Diencephalon (tissue), 1 donor: ENCODE measurements at places on chromosomes 7 and 10. TPM values are rescaled to one million over a fixed set of nuclear protein-coding genes. Genes with fewer than 3 reads are reported as not detected.

GIMAP8 gene
- 2.8 TPM for total RNA-seq

PPP1R3C gene
- 47.3 TPM for total RNA-seq

PBLD gene
- 10.1 TPM for total RNA-seq

ABCC2 gene
- total RNA-seq, result 1.6 TPM

ITGB8 gene
- total RNA-seq, result 107 TPM

PHYH gene
- 23.3 TPM for total RNA-seq

SNX8 gene
- total RNA-seq, result 8.3 TPM

CPVL gene
- 14.1 TPM for total RNA-seq

TBX20 gene
- total RNA-seq, result not detected

PRLHR gene
- 1.2 TPM for total RNA-seq

ZNF92 gene
- total RNA-seq, result 36.9 TPM

CUZD1 gene
- total RNA-seq, result 0.69 TPM

CALHM1 gene
- total RNA-seq, result 0.23 TPM

FRAT1 gene
- total RNA-seq, result 6.0 TPM

OR2A12 gene
- total RNA-seq, result not detected

TRIM50 gene
- not detected for total RNA-seq

ACBD7 gene
- total RNA-seq, result 54.2 TPM

FAM25A gene
- total RNA-seq, result not detected

PDK4 gene
- total RNA-seq, result 8.3 TPM

ALOX5 gene
- total RNA-seq, result 3.2 TPM

HNRNPH3 gene
- total RNA-seq, result 59.7 TPM

FXYD4 gene
- not detected for total RNA-seq

SCIN gene
- total RNA-seq, result 9.9 TPM

IDI2 gene
- not detected for total RNA-seq

GATAD1 gene
- 30.0 TPM for total RNA-seq

SFTPA1 gene
- total RNA-seq, result not detected

TRIM74 gene
- 0.69 TPM for total RNA-seq

FIGNL1 gene
- total RNA-seq, result 29.3 TPM

WDR86 gene
- 21.2 TPM for total RNA-seq

PDZD7 gene
- total RNA-seq, result 7.2 TPM

CTTNBP2 gene
- 25.4 TPM for total RNA-seq

HSPA12A gene
- total RNA-seq, result 41.1 TPM

VPS37D gene
- 24.0 TPM for total RNA-seq

CC2D2B gene
- total RNA-seq, result 3.5 TPM

IFT22 gene
- total RNA-seq, result 52.6 TPM

LRRD1 gene
- 0.92 TPM for total RNA-seq

MICU1 gene
- total RNA-seq, result 50.5 TPM

PRSS37 gene
- total RNA-seq, result not detected

SPOCK2 gene
- total RNA-seq, result 207 TPM

HTR5A gene
- total RNA-seq, result 2.5 TPM

OPN4 gene
- total RNA-seq, result not detected

SCART1 gene
- 1.2 TPM for total RNA-seq

GJC3 gene
- not detected for total RNA-seq

RABGEF1 gene
- total RNA-seq, result 60.2 TPM

SMKR1 gene
- total RNA-seq, result 6.7 TPM
